ENCODE measurements at places on chromosomes 2 and 18.

DNA sequence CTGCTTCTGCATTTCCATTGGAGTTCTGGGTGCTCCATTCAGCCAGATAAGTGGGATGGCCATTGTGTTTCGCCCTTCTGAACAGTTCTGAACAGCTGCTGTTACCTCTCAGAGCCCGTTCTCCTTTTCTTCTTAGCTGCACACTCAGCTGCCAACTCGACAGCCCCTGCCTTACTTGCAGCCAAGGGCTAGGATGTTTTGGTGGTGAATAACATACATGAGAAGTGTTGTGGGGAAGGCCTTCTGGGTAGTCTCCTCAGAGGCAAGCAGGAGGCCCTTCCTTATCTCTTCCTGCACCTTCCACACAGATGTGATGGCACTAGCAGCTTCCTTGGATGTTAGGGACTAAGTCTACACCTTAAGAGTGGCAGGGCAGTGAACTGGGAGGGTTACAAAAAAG lies 138.4 kb upstream of the NOSTRIN start:
- DNase-seq, result no peak

- no peak for DNase-seq
Measured at GRCh38 chr2:23135481-23136100, 249.4 kb upstream of the KLHL29 start.

- DNase-seq, result no peak
Measured at GRCh38 chr2:19408592-19408991, 50.2 kb upstream of the OSR1 start.

DNA sequence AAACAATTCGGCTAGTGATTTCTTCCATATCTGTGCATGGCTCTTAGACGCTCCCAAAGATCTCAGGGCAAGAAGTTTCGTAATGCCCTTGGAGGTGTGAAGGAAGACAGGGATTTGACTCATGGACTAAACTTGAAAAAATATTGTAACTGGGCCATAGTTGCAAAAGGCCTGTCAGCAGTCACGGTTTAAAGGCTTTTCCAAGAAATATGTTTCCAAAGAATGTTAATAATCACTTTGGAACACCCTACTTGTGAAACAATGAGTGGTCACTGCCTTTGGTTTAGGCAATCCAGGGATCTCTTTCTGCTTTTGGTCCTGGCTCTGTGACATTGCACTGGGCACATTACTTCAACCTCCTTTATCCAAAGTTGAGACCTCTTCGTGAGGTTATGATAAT lies 102.5 kb upstream of the RASGRP3 start:
- no peak for DNase-seq

DNA sequence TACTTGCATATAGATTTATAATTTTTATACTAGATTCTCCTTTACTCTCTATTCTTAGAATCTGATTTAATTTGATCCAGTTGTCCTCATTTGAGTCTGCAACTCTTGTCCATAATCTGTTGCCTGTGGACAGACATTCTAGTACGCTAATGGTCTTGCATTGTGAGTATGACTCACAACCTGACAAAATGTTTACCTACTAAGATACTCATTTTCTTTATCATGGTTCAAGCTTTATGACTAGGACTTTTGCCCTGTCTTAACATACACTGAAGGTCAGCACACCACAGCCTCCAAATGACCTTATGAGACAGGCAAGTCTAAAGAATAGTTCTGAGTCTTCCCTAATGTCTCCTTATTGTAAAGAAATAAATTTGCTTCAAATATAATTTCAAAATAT lies 142.3 kb upstream of the CDH7 start:
- DNase-seq, result no peak

GRCh38 chr2:170014769-170015168 lies 163.2 kb upstream of the MYO3B start:
- no peak for DNase-seq

- no peak for DNase-seq
Measured at GRCh38 chr2:28766070-28766469, 14.4 kb downstream of the PPP1CB start.

- no peak for DNase-seq
Measured at GRCh38 chr18:35389095-35389618, 12.0 kb upstream of the ZNF396 start.

DNA sequence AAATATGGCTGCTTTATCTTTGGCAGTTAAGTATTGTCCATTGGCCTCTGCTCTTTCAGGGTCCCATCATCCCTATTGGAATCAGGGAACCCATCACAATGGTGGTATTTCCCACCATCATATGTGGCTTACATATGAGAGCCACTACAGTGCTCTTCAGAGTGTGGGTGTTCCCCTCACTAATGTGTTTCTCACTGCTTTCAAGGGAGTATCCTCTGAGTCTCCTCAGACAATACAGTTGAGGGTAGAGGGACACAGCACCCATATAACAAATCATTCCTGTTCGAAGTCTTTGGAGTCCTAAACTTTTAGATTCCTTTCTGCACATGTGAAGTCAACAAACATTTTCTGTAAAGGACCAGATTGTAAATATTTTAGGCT lies 48.8 kb upstream of the DNAJC10 start:
- no peak for DNase-seq

GRCh38 chr2:99689145-99689742 lies 199.4 kb upstream of the REV1 start:
- no peak for DNase-seq

- no peak for DNase-seq
Measured at GRCh38 chr2:174878537-174879147, 114.4 kb upstream of the CHRNA1 start.

DNA sequence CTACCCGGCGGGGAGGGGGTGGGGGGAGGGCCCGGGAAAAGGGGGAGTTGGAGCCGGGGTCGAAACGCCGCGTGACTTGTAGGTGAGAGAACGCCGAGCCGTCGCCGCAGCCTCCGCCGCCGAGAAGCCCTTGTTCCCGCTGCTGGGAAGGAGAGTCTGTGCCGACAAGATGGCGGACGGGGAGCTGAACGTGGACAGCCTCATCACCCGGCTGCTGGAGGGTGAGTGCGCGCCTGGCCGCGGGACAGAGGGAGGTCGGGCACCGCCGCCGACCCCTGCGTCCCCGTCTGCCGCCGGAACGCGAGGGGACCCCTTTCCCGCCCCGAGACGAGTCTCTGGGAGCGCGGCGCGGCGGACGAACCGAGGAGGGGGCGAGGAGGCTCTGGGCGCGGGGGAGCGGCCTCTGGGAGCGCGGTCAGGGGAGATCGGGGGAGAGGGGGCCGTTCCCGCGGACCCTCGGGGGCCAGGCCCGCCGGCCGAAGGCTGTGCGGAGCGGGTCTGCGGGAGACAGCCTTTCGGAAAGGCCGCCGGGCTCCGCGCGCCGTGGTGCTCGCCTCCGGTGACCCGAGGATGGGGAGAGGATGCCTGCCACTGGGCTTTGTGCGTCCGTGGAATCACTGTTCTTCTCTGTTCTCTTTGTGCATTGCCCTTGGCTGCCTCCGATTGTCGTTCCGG lies 463 bp downstream of the PPP1CB start:
- no peak for DNase-seq

DNA sequence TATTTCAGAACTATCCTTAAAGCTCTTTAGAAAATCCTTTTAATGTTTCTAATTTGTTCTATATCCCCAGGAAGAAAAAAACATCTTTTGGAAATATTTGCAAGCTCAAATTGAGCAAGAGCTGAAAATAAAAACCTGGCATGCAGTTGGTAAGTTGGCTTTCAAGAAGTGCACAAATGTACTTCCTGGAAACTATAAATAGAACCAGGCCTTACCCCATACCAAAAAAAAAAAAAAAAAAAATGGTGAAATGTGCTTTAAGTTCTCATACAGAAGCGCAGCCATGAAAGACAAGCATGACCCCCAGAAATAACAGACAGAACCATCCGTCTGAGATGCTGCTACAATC lies 178.5 kb downstream of the HDAC4 start:
- DNase-seq, result no peak

- no peak for DNase-seq
Measured at GRCh38 chr2:175684466-175684865, 317.6 kb downstream of the LNPK start.

DNA sequence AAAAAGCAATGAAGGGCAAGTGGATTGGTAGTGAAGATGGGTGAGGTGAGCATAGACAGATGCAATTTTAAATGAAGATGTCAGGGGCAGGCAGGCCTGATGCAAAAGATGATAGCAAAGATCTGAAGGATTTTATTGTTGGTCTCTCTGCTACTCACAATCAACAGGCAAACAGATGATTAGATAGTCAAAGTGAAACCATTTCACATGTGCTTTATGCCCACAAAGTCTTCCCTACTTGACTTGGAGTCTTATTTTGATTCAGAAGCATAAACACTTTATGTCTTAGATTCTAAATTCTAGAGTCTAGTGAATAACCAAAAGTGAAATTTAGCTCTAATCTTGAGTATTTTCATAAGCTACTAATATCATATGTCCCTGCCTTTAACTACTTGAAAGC lies 153.8 kb upstream of the HNRNPA3 start:
- DNase-seq, result no peak

- DNase-seq, result no peak
Measured at GRCh38 chr2:182941121-182941722, 74.8 kb upstream of the FRZB start.

GRCh38 chr18:12113999-12114646 lies 20.5 kb downstream of the ANKRD62 start:
- no peak for DNase-seq

DNA sequence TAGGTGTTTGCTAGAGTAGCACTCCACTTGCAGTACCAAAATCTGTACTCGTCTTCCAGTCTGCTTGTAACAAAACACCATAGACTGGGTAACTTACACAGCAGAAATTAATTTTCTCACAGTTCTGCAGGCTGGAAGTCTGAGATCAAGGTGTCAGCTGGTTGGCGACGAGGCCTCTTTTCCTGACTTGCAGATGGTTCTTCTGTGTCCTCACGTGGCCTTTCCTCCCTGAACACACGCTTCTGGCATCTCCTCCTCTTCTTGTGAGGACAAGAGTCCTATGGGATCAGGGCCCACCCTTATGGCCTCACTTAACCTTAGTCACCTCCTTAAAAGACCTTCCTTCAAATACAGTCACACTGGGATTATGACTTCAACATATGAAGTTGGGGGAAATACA lies 493.5 kb upstream of the MYT1L start:
- no peak for DNase-seq

DNA sequence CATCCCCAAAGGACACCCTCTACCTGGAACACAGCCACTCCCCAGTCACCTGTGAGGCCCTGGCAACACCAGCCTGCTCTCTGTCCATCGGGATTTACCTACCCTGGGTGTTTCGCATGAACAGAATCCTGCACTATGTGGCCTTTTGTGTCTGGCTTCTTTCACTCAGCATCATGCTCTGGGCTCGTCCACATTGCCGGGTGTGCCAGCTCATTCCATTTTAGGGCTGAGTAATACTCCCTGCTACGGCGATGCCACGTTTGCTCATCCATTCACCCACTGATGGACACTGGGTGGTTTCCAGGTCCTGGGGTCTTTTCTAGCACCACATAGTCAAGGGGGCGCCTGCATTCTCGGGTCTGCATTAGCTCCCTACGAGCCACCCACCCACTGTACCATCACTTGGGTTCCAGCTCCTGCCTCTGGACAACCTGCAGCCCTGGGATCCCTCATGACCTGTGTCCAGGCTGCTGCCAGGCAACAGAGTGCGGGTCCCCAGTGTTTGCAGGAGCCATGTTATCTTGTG lies 22.0 kb downstream of the KCNF1 start:
- DNase-seq, result no peak

DNA sequence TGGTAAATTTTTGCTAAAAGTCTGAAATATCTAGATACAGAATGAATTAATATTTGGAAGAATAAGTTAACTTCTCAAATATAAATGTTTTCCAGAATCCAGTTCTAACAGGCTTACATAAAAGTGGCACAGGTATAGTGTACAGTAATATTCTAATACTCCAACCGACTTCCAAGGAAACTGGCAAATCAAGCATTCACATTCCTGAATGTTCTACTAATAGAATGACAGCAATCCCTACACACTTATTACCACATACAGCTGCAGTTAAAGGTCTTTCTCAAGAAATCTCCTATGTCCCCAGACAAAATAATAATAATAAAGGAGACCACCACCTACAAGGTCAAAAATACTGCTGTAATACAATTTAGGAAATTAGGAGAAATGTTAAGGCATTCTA lies 31.9 kb downstream of the TMEM131 start:
- DNase-seq, result no peak

GRCh38 chr2:212727751-212728150 lies 189.1 kb upstream of the ERBB4 start:
- DNase-seq, result no peak

DNA sequence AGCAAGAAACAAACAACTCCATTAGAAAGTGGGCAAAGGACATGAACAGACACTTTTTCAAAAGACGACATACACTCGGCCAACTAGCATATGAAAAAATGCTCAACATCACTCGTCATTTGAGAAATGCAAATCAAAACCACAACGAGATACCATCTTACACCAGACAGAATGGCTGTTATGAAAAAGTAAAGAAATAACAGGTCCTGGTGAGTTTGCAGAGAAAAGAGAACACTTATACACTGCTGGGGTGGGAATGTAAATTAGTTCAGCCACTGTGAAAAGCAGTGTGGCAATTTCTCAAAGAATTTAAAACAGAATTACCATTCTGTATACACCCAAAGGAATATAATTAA lies 130.5 kb downstream of the PLCL1 start:
- DNase-seq, result no peak

GRCh38 chr18:25097569-25098056 lies 254.4 kb downstream of the ZNF521 start:
- no peak for DNase-seq

DNA sequence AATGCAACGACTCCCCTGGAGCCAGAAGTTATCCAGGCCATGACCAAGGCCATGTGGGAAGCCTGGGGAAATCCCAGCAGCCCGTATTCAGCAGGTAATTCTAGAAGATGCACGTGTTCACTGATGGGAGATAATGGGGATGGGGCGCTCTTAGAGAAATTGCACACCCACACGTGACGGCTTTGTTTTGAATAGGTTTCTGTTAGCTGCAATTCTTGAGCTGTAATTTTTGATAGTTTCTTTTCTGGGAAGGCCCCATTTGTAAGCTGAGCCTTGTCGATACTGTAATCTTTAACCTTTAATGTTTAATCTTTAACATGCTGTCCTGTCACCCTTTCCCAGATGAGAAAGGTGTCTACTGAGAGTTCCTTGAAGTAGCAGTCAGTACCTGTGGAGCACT lies 3.6 kb downstream of the SCLY start:
- no peak for DNase-seq

GRCh38 chr2:220662431-220662830 lies 909.7 kb downstream of the EPHA4 start:
- no peak for DNase-seq

DNA sequence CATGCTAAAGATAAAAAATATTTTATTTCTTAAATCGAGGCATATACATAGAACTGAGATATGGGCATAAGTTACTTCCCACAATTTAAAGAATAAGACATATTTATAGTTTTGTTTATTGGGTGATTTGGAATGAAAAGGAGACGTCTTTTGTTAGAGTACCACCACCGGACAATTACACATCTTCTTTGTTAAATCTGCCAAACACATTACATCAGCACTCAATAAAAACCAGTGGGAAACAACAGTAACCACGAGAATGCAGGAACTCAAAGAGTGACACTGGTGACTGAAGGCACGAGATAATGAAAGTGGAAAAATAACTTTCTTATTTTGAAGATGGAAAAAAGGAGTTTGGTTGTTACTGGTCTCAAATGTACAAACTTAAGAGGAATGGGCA lies 92.6 kb upstream of the TFCP2L1 start:
- no peak for DNase-seq

Measured in activated T-cell treated with anti-CD3 and anti-CD28 coated beads for 4 hours (primary cell).